KBM-7 (cell line): ENCODE measurements at places on chromosomes 2 and 18.

GRCh38 chr2:27765621-27766286 lies 5.8 kb upstream of the MRPL33 start:
- DNase-seq, result no peak

GRCh38 chr2:170204298-170204951 lies 26.5 kb downstream of the MYO3B start:
- no peak for DNase-seq

DNA sequence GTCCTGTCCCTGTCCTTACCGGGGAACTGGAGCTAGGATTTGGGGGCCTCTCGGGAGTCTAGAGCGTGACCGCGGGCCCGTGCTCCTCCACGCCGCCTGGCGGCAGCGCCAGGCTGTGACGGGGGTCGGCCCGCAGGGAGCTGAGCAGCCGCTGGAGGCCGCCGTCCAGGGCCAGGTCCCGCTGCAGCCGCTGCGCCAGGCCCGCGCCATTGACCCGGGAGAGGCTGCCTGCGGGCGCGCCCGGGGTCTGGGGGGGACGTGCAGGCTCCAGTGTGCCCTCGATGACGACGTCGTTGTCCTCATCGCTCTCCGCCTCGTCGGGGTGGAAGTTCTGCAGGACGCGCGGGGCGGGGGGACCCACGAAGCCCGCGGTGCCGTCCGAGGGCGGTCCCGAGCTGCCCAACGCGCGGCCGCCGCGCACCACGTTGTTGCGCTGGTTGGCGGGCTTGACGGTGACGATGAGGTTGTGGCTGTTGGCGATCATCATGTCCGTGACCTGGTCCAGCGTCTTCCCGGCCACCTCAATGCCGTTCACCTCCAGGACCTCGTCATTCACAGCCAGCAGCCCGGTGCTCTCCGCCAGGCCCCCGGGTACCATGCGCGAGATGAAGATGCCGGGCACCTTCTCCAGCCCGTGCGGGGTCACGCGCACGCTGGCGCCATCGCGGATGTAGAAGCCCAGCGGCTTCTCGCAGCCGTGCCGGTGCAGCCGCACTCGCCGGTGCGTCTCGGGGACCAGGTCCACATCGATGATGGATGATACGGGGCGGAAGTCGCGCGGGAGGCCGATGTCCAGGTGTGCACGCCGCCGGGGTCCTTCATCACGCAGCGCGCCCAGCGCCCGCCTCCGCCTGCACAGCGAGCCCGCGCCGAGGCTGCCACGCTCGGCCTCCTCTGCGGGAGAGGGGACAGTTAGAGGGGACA lies 50.9 kb downstream of the ADNP2 start:
- DNase-seq, result no peak

- DNase-seq, result no peak
Measured at GRCh38 chr2:134611316-134611715, 107.5 kb downstream of the TMEM163 start.

GRCh38 chr2:202786842-202787241 lies 84.7 kb downstream of the ICA1L start:
- no peak for DNase-seq

GRCh38 chr2:119425620-119426395 lies 5.8 kb upstream of the TMEM37 start:
- DNase-seq, result no peak

DNA sequence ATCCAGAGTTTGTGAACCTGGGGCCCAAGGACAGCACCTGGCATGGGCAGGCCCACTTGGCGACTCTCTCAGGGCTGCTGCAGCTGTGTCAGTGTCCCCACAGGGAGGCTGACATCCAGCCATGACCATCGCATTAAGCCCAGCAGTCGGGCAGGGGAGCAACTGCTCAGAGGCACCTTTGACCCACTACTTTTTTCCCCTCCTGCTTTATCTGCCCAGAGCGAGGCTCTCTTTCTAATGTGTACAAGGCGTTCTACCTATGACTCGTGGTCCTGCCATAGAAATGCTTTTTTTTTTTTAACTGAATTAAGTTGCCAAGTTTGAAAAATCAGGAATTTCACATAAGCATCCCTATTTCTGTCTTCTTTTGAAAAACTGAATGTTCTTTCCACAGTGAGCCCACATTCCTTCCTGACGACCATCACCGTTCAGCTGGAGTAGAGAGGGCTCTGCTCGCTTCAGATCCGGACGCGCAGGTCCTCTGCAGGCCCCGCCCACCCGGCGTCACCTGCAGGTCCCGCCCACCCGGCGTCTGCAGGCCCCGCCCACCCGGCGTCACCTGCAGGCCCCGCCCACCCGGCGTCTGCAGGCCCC lies 403 bp upstream of the CLUL1 start:
- no peak for DNase-seq

DNA sequence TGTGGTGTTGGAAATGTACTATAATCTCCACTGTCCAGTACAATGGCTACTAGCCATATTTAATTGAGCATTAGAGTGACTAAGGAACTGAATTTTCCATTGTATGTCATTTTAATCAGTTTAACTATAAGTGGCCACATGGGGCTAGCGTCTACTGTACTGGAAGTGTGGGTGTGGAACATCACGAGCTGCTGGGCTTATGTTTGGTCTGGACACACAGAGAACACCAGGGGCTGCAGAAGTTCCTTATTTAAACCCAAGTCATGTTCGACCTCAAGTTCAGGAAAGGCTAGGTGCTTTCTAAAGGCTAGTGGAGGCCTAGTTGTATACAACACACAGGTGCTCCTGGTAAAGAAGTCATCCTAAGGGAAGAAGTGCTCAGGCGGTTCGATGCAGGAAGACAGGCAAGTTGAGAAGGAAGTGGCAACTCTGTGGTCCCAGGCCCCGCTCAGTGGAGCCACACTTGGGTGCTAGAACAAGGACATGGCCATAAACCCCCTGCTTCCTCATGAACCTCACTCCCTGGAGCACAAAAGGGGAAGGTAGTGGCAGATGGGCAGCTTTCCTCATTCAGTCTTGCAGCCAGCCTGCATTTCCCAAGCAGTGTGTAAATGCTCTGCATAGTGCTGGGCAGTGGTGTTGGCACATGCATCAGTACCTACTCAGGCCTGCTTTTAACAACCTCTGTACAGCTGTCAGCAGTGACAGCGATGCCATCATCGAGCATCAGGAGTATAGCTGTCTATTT lies 13.3 kb downstream of the LGALSL start:
- DNase-seq, result peak; percentile 71

GRCh38 chr2:196480653-196481323 lies 158.7 kb upstream of the CCDC150 start:
- DNase-seq, result no peak

DNA sequence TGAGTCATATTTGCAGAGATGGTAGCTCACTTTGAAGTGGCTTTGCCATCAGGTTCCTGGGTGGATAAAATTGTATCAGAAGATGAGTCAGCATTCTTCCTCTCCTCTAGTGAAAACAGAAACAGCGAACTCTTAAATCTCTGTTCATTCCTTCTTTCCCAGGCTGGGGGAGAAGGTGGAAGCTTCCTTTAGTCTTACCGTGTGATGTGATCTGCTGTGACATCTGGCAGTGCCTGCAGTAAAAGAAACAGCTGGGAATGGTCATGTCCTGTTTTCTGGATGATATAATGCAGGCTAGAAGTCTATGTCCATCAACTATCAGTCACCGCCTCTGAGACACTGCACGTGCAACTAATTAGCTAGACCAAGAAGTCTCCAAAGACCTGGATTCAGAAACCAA lies 171.6 kb downstream of the VAPA start:
- DNase-seq, result no peak

DNA sequence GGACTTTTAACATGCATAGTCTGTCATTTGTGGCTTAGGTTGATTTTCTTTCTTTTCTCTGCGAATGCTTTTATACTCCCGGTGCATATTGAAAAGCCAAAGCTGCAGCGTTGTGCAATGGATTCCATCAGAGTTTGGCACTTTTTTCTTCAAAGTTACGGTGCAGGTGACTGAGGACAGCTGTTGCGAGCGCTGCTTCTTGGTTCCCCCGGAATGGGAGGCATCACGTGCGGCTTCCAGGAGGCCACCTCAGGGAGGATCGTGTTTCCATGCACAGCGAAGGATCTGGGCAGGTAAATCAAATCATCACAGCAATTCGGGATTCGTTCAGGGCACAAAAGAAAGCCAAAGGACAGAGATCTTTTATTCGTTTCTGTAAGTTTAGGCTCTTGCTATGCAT lies 109.6 kb upstream of the ALKAL2 start:
- no peak for DNase-seq

DNA sequence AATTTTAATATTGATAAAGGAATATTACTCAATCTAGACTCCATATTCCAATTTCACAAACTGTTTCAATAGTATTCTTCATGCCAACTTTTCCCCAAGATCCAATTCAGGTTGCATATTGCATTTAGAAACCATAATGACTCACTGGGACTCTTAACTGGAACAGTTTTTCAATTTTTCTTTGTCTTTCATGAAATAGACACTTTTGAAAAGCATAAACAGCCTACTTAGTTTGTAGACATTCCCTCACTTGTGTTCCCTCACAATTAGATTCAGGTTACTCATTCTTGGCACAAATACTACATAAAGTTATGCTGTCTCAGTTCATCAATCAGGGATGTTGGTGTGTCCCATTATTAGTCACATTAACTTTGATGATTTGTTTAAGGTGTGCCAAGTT lies 1768.4 kb upstream of the PIK3C3 start:
- no peak for DNase-seq

GRCh38 chr2:203722411-203722810 lies 16.0 kb downstream of the CD28 start:
- no peak for DNase-seq

DNA sequence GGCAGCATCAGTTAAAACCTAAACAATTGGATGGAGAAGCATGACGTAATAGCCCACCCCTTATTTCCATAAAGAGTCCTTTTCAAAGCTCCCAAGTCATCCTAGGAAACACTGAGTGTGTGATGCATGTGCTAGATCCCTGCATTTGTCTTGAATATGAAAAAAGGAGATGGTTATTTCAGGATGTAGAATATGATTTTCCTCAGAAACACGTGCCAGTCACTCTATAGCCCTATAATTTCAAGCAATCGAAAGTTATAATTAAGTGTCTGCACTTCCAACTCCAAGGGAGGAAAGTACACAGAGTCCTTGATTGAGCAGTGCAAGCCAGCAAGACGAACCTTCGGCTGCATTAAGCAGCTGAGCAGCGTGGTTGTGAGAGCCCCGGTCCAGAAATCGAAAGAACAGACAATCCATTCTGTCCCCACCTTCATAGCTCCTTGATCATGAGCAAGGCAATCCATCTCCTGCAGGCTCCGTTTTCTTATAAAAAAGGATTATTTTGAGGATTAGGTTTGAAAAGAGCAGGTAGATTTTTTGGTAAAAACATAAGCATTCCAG lies 287.7 kb downstream of the FBXO15 start:
- no peak for DNase-seq

DNA sequence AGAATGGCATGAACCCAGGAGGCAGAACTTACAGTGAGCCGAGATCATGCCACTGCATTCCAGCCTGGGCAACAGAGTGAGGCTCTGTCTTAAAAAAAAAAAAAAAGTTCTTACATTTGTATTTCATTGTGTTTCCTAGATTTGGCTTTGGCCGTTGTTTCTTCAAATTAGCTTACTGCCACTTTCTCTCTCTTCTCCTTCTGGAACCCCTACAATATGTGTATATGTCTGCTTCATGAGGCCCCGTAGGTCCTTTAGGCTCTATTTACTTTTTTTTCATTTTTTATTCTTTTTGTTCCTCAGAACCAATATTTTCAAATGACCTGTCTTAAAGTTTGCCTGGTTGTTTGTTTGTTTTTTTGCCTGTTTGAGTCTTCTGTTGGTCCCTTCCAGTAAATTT lies 41.2 kb downstream of the RMDN2 start:
- no peak for DNase-seq

DNA sequence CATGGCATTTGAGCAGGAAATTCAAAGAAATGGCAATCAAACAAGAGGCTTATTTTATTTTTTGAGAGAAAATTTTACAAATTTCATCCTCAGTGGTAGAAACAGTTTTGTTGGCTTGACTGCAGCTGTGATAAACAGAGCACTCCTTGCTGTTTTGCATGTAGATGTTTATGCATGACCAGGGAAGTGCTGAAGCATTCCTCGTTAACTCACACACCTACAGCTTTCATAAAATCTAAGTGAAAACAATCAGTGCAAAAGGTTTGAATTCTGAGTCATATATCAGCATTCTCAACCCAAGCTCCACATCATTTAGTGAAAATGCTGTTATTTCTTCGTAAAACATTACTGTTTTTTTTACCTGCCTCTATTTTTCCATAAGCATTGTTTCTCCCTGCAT lies 146.6 kb upstream of the CCDC68 start:
- no peak for DNase-seq

- DNase-seq, result no peak
Measured at GRCh38 chr2:134087371-134087921, 166.4 kb upstream of the MGAT5 start.

DNA sequence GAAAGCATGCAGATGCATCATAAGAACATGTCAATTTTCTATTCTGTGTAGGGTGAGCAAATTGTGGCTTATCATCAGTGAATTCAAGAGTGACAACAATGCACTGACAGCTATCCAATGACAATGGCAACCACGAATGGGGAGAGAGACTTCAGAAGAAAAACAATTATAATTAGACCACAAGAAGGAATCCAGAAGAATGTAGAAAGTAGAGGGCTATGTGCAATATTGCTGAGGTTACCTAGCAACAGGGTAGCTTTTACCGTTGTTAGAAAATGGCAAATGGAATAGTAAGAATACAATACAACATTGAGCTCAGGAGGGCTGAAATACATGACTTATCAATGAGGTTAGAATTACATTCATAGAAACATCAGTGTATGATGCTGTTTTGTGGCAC lies 71.1 kb upstream of the SESTD1 start:
- no peak for DNase-seq

DNA sequence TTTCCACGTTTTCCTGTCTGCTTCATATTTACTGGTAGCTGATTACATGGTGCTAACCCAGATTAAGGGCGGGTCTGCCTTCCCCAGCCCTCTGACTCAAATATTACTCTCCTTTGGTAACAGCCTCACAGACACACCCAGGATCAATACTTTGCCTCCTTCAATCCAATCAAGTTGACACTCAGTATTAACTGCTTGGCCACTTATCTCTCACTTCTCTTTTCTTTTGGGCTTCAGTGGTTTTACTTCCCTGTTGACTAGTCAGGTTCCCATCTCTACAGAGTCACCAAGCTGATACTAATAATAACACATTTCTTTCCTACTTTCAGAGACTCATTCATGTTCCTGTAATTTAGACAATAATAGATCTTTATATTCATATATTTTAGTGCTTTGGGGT lies 302.2 kb upstream of the MAP2 start:
- no peak for DNase-seq

- no peak for DNase-seq
Measured at GRCh38 chr2:201150454-201151020, 32.4 kb upstream of the CASP10 start.

GRCh38 chr2:33782395-33783230 lies 183.5 kb upstream of the FAM98A start:
- DNase-seq, result peak; percentile 3

GRCh38 chr2:223668302-223668998 lies 66.3 kb upstream of the SCG2 start:
- no peak for DNase-seq
